ENCODE measurements at places on chromosomes 2 and 18.

- no peak overlapping the region for H3K27ac ChIP-seq
- peaks cover 38% of the 10 kb centered on the region for H3K4me1 ChIP-seq
- H3K27me3 ChIP-seq: no peaks in the 10 kb centered on the region
- no peak overlapping the region for H3K4me3 ChIP-seq
Measured at GRCh38 chr2:234977228-234977679, 25.4 kb downstream of the SH3BP4 start.

GRCh38 chr2:174334278-174334715 lies 457 bp upstream of the SP9 start:
- H3K4me1 ChIP-seq: peaks cover 26% of the 10 kb centered on the region
- DNase-seq: no peak
- H3K27me3 ChIP-seq: peaks cover 91% of the 10 kb centered on the region
- no peak overlapping the region for H3K27ac ChIP-seq
- no peaks in the 10 kb centered on the region for H3K36me3 ChIP-seq

DNA sequence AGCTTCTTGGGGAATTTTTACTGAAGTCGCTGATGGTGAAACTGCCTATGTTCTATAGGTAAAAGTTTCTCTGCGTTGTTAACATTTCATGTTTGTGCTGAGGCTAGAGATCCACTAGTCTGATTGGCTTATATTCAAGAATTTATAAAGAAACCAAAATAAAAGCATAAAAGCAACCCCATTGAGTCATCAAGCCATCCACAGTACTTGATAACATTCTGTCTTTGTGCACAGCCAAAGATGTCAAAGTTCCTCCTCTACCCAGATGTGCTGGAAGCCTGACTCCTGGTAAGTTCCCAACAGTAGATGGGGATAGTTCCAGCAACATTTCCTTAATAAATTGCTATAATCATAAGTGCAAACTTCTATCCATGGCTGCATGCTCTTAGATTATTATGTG lies 107.8 kb downstream of the TANC1 start:
- H3K4me3 ChIP-seq: no peak overlapping the region
- no peak overlapping the region for H3K27ac ChIP-seq
- H3K27me3 ChIP-seq: no peaks in the 10 kb centered on the region
- no peak for DNase-seq
- H3K4me1 ChIP-seq: peaks cover 38% of the 10 kb centered on the region
- no peaks in the 10 kb centered on the region for H3K36me3 ChIP-seq

GRCh38 chr2:203951366-203951902 lies 14.9 kb downstream of the ICOS start:
- no peaks in the 10 kb centered on the region for H3K27me3 ChIP-seq
- H3K4me1 ChIP-seq: no peaks in the 10 kb centered on the region
- H3K27ac ChIP-seq: no peak overlapping the region
- DNase-seq: no peak
- H3K4me3 ChIP-seq: no peak overlapping the region

GRCh38 chr18:68519336-68519735 lies 195.6 kb downstream of the TMX3 start:
- H3K36me3 ChIP-seq: no peaks in the 10 kb centered on the region
- H3K4me1 ChIP-seq: no peaks in the 10 kb centered on the region
- H3K27ac ChIP-seq: no peak overlapping the region
- H3K4me3 ChIP-seq: no peak overlapping the region
- no peaks in the 10 kb centered on the region for H3K27me3 ChIP-seq
- no peak for DNase-seq

GRCh38 chr2:108565778-108566375 lies 31.6 kb downstream of the LIMS1 start:
- H3K36me3 ChIP-seq: no peaks in the 10 kb centered on the region
- DNase-seq: no peak
- no peak overlapping the region for H3K27ac ChIP-seq

DNA sequence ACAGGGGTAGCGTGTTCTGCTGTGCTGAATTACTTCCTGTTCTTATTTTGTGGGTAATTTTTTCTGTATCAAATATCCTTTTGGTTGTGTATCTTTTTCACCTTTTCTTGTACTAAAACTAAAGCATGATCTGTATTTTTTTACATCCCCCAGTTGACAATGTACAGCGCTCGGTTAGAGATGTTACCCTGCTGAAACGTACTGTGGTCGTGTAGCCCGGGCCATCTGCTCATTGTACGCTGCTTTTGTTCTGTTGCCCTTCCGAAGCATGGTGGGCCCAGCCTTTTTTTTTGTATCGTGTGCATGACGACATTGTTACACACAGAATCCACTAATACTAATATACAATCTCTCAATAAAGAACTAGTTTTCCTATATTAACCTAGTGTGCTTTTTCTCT lies 233.1 kb downstream of the HAUS1 start:
- H3K4me1 ChIP-seq: peaks cover 26% of the 10 kb centered on the region
- peak overlapping the region; percentile 3 for H3K27ac ChIP-seq
- H3K36me3 ChIP-seq: no peaks in the 10 kb centered on the region
- H3K27me3 ChIP-seq: no peaks in the 10 kb centered on the region

DNA sequence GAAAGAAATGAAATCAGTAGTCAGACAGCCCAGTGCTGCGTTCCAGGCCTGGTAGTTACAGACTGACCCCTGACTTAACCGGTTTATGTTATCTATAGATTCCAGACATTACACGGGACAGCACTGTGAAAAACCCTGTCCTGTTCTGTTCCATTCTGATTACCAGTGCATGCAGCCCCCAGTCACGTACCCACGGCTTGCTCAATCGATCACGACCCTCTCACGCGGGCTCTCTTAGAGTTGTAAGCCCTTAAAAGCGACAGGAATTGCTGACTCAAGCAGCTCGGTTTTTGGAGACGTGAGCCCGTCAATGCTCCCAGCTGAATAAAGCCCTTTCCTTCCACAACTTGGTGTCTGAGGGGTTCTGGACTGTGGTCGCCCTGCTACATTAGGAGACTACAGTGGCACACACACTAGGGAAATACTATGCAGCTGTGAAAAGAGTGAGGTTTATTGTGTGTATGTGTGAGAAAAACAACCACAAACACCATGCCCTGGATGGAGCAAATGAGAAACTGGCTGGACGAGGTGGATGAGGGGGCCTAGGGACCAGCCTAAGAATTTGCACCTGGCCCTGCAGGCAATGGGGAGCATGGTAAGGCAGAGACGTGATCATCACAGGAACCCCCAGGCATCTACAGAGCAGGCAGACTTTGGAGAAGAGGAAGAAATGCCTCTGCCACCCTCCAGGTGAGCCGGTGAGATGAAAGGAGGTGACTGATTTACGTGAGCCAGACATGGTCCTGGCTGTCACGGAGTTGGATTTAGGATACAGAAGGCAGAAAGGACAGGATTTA lies 49.1 kb upstream of the SEMA4C start:
- no peaks in the 10 kb centered on the region for H3K4me1 ChIP-seq
- H3K27me3 ChIP-seq: no peaks in the 10 kb centered on the region
- no peak overlapping the region for H3K27ac ChIP-seq
- no peak for DNase-seq
- H3K4me3 ChIP-seq: no peak overlapping the region

- peaks cover 25% of the 10 kb centered on the region for H3K4me1 ChIP-seq
- H3K36me3 ChIP-seq: no peaks in the 10 kb centered on the region
- peak; percentile 87 for DNase-seq
- no peak overlapping the region for H3K4me3 ChIP-seq
- no peaks in the 10 kb centered on the region for H3K27me3 ChIP-seq
- no peak overlapping the region for H3K27ac ChIP-seq
Measured at GRCh38 chr2:24825883-24826772, 32.9 kb downstream of the CENPO start.

- no peak overlapping the region for H3K4me3 ChIP-seq
- no peak overlapping the region for H3K27ac ChIP-seq
- DNase-seq: no peak
- H3K4me1 ChIP-seq: no peaks in the 10 kb centered on the region
- no peaks in the 10 kb centered on the region for H3K36me3 ChIP-seq
Measured at GRCh38 chr2:111716905-111717775, 166.9 kb downstream of the ANAPC1 start.

DNA sequence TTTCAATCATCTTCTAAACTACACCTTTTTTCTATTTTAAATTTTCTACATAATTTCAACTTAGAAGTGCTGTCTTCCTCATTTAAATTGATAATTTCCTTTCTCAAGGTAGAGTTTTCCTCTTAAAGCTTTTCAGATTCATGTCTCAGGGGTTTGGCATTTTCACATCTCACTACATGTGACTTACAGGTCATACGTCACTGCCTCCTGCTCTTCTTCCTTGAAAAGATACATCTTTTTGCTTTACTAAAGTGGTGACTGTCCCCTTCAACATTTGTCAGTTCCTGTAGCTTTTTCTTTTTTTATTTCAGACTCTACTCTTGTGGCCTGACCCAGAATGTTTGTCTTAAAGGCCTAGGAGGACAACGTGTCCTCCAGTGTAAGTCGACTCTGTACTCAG lies 17.1 kb upstream of the RUFY4 start:
- H3K27me3 ChIP-seq: no peaks in the 10 kb centered on the region
- no peak overlapping the region for H3K4me3 ChIP-seq
- H3K27ac ChIP-seq: no peak overlapping the region
- no peak for DNase-seq
- no peaks in the 10 kb centered on the region for H3K4me1 ChIP-seq
- H3K36me3 ChIP-seq: no peaks in the 10 kb centered on the region

DNA sequence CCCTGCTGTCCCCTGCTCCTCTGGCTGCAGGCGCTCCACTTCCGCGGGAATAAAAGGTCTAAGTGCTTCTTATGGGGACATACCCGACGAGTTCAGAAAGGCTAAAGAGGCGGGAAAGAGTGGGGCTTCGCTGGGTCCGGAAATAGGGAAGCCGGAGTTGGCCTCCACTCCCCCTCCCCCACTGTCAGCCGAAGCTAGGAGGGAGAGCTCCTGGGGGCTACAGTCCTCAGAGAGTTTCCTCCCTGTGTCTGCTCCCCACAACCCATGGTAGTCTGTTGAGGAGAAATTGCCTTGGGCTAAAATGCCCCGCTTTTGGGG lies 7.2 kb downstream of the GAD1 start:
- H3K4me3 ChIP-seq: no peak overlapping the region
- DNase-seq: no peak
- peaks cover 33% of the 10 kb centered on the region for H3K27me3 ChIP-seq
- no peaks in the 10 kb centered on the region for H3K36me3 ChIP-seq
- peaks cover 45% of the 10 kb centered on the region for H3K4me1 ChIP-seq

DNA sequence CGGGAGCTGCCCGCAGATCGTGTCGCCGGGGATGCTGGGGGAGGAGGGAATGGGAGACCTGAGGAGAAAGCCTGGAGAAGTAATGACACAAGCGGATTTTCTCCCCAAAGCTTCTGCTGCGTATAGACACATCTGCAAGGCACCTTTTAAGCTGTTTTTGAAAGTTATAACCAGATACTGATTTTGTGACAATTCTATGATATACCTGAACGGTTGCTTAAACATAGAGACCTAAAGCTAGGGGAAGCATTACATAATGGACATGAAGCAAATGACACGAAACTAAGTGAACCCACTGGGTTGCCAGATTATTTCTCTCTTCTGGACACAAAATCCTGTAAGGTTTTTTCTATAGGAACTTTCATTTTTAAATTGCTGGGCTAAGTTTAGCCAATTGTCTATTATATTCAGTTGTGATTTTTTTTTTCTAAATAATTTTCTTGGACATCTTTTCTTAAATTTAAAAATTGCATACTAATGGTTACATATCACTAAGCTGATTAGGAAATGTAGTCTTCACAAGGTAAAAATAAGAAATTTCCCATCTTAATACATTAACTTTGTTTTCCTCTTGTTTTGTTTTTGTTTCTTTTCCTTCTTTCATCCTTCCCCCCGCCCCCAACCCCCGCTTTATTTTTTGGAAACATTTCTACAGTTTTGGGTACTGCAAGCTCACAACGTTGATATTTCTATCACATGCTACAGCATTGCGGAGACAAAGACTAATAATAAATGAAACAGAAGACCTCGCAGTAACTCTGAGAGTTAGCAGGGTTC lies 1.3 kb downstream of the OSBPL6 start:
- no peaks in the 10 kb centered on the region for H3K27me3 ChIP-seq
- H3K4me1 ChIP-seq: peaks cover 5% of the 10 kb centered on the region
- no peak for DNase-seq
- H3K4me3 ChIP-seq: peak overlapping the region; percentile 88

DNA sequence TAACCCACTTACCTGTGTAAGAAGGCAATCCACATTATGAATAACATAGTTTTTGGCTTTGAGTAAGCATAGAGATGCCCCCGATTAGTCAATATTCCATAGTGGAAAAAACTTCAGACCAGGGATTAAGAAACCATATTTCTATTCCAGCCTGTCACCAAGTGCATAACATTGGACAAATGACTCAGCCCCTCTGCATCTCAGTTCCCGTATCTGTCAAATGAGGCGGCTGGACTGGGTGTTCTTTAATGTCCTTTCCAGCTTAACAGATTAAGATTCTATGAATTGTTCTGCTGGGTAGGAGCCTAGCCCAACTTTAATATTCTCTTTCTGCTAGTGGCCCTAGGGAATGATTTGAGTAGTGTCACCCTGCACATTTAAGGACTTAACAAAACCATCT lies 11.8 kb upstream of the FTCDNL1 start:
- no peak for DNase-seq
- no peaks in the 10 kb centered on the region for H3K27me3 ChIP-seq
- no peak overlapping the region for H3K4me3 ChIP-seq
- H3K36me3 ChIP-seq: no peaks in the 10 kb centered on the region
- no peak overlapping the region for H3K27ac ChIP-seq

DNA sequence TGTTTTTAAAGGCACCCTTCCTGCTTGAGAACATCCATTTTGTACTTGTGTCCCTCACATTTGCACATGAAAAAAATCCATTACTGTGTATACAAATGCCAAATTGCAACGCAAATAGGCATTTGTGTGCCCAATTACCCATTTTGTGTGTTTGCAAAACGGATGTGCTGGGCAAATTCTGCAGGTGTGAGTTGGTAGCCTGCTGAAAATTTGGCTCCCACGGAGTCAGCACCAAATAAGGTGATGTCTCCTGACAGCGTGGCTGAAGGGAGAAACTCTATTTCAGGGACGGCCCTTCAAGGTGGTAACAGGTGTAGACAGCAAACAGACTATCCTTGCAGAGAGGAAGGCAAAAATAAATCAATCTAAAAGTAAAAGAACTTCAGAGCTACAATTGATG lies 661.1 kb downstream of the BCL11A start:
- no peaks in the 10 kb centered on the region for H3K4me1 ChIP-seq
- no peaks in the 10 kb centered on the region for H3K27me3 ChIP-seq
- no peak overlapping the region for H3K4me3 ChIP-seq
- H3K36me3 ChIP-seq: no peaks in the 10 kb centered on the region
- H3K27ac ChIP-seq: no peak overlapping the region
- no peak for DNase-seq

DNA sequence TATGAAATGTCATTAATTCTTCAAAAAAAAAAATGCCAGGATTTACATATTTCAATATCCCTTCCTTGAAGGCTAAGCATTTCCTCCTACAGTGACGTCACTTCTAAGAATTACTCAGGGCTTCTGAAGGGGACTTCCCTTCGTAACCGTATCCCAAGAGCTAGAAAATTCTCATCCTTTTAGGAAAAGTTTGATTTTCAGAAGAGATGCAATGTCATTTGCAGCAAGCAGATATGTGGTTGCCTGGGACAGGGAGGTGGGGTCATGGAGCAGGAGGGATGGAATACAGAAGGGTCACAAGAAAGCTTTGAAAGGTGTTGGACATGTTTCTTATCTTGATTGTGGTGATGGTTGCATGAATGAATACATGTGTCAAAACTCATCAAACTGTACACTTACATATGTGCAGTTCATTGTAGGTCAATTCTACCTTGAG lies 97.0 kb upstream of the ATL2 start:
- DNase-seq: no peak
- H3K4me1 ChIP-seq: peaks cover 9% of the 10 kb centered on the region
- no peak overlapping the region for H3K4me3 ChIP-seq
- no peaks in the 10 kb centered on the region for H3K36me3 ChIP-seq
- H3K27ac ChIP-seq: no peak overlapping the region
- no peaks in the 10 kb centered on the region for H3K27me3 ChIP-seq

- no peak for DNase-seq
- H3K27ac ChIP-seq: no peak overlapping the region
- H3K4me1 ChIP-seq: no peaks in the 10 kb centered on the region
- H3K36me3 ChIP-seq: peaks cover 20% of the 10 kb centered on the region
- H3K27me3 ChIP-seq: no peaks in the 10 kb centered on the region
Measured at GRCh38 chr2:230362030-230362691, 35.2 kb downstream of the SP140L start.
